MCF 10A (cell line): ENCODE measurements at places on chromosomes 2 and 18.

DNA sequence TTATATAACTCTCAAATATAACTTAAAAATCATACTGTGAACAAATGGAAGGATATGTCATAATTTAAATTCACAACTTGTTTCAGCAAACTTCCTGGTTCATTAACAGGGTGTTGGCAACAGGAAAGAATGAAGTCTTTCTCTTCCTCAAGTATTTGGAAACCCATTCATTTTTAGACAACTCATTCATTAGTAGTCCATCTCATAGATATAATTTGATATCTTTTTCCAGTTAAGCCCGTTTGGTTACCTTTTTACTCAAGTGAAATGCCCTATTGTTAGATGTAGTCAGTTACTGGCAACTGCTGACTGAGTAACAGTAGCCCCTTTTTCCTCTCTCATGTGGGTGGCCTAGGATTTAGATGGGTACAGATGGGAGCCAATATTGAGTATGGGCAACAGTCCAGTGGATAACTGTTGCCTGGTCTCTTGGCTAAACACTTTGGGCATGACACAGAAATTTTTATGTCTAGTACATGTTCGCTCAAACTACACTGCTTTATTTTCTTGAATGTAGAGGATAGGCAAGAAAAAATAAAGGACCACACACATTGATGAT, 4.6 kb upstream of the UGP2 start:
- DNase-seq: no peak

DNA sequence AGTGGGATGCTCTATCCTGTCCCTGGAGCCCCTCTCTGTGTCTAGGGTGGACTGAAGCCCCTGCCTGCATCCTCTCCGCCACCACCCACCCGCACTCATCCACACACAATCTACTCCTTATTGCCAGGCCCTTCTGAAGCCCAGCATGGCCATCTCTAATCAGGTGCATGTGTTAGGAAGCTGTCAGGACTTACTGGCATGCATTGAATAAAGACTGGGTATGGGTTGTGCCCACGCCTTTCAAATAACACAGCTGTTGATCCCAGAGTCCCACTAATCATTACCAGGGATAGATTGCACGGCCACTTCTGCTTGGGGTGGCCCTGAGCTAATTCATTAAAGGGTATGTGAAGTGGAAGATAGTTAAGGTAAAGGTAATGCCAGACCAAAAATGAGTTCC, 88.4 kb downstream of the CABLES1 start:
- no peak for DNase-seq

DNA sequence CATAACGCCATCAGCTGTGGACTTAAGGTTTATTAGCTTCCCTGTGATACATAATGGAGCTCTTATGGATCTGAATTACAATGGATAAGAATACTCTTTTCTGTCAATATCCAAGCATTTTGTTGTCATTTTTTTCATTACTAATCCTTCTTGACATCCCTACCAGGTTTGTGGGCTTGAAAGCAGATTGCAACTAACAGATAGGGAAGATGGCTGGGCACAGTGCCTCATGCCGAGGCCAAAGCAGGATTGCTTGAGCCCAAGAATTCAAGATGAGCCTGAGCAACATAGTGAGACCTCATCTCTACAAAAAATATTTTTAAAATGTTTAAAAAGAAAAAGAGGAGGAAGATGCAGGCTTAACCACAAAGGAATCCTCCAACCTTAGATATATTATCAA, 42.4 kb downstream of the ASXL2 start:
- no peak for DNase-seq

GRCh38 chr2:185567940-185568339, 170.7 kb upstream of the FSIP2 start:
- no peak for DNase-seq

GRCh38 chr2:16747257-16747656, 81.6 kb upstream of the CYRIA start:
- DNase-seq: no peak

- no peak for DNase-seq
These were observed 7.0 kb downstream of the ING5 start for GRCh38 chr2:241708879-241709278.

DNA sequence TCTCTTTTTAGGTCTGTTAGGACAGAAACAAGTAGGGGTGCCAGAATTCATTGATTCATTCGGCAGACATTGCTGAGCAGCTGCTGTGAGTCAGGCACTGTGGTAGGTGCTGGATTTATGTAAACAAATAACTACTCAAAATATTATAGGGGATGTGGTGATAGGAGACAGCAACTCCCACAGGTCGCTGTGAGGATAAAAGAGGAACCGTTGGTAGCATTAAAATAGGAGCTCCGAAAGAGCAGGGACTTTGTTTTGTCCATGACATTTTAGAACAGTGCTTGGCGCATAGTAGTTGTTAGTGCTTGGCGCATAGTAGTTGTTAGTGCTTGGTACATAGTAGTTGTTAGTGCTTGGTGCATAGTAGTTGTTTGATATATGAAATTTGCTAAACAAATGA, 29.2 kb downstream of the ATP6V1C2 start:
- no peak for DNase-seq

DNA sequence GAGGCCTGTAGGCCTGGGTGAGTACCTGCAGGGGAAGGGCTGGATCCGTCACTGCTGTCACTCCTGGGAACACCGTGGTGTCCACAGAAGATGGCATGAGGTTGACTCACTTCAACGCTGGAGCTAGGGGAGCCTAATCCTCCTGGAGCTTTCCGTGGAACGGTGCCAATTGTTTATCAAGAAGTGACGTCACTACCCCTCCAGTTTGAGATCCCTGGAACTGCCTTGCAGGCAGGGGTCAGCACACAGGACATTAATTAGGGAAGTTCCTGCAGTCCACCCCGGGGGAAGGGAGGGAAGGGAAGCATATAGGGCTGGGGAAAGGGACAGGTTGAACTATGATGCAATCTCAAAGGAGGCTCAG, 408.6 kb downstream of the GALR1 start:
- no peak for DNase-seq

GRCh38 chr2:173652767-173653431, 298.2 kb downstream of the CDCA7 start:
- peak; percentile 98 for DNase-seq

GRCh38 chr2:27164960-27165763, 16.4 kb downstream of the TCF23 start:
- no peak for DNase-seq

GRCh38 chr18:75538727-75539126, 111.2 kb upstream of the SMIM21 start:
- peak; percentile 26 for DNase-seq

DNA sequence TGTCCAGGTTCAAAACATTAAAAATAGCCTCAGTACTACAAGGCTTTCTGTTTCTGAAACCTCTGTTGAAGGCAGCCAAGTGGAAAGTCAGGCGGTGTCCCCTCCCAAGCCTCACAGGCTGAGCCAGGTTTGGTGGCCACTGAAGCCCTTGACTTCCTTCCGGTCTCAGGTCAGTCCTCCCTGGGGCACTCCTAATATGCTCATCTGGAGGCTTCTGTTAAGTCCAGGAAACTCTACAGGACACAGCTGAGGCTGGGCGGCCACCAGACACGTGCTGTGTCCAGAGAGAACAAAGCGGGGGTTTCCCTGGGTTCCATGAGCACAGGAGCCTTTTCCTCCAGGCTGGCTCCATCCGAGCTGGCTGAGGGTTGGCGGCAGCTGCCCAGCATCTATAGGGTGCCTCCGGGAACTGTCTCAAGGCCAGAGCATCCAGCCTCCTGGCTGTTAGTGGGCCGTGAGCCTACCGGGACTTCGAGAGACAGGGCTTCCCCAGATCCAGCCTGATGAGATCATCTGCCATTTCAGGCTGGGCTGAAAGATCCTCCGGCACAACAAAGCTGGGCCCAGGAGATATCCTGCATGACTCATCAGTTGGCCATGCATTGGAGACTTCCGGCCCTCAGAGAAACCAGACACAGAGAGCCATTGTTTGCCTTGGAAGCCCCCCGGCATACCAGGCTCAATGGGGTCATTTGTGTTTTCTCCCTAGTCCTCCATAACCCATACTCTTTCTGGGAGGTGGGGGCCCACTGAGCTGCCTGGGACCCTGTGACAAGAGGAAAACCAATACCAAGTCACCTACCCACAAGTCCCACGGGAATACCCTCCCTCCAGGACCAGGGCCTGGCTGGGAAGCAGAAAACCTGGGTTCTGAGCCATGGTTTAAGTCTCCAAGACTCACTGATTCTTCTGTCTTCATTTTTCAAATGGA, 71.7 kb downstream of the HS1BP3 start:
- DNase-seq: peak; percentile 93

DNA sequence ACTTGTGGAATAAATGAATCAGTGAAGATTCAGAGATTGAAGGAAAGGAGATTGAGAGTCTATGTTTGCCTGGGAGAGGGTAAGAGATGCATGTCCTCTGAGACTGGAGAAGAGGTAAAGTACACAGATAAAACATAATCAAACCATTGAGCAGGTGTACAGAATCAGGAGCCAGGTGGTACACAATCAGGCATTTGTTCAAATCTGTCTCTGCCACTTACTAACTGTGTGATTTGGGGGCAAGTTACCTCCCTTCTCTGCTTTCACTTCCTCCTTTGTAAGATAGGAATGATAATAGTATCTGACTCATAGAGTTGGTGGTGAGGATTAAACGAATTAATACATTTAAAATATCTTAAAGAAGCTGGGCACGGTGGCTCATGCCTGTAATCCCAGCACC, 94.0 kb downstream of the CDK15 start:
- no peak for DNase-seq

DNA sequence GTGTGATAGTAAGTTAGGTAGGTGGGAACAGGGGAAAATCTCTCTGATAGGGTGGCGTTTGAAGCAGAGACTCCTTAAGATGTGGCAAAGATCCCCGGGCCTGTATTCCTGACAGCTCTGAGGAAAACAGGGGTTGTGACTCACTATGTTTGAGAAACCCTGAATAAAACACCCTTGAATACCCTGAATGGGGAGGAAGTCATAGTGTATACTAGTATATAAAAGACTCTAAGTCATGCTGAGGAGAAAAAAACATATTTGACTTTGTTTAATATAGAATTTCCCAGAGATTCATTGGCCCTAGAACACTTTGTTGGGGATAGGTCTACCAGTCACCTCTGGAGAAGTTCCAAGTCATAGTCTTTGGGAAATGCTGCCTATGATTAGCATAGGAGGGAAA, 590.9 kb downstream of the IRS1 start:
- DNase-seq: peak; percentile 60

GRCh38 chr2:200861617-200862155, 2.8 kb downstream of the CLK1 start:
- no peak for DNase-seq

- DNase-seq: no peak
These were observed 23.5 kb downstream of the CYRIA start for GRCh38 chr2:16642088-16642487.

GRCh38 chr2:64029116-64029665, 10.0 kb upstream of the VPS54 start:
- no peak for DNase-seq

DNA sequence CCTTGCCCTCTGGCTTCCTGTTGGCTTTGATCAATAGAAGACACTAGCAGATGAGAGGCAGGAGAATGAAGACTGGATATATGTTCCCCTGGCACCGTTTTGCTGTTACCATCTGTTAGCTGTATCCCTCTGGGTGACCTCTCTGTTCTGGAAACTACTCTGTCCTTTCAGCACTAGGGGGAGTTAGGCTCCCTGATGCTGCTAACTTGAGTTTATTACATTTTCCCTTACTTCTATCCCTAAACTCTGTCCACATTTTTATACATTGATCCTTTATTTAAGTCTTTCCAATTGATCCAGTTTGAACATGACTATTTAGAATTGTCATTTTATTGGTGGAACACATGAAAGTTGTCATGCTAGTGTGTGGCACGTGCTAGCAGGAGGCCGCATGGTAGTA, 1014.3 kb upstream of the CDH2 start:
- DNase-seq: peak; percentile 41

- peak; percentile 22 for DNase-seq
These were observed 54.1 kb upstream of the ERBB4 start for GRCh38 chr2:212592695-212593094.

DNA sequence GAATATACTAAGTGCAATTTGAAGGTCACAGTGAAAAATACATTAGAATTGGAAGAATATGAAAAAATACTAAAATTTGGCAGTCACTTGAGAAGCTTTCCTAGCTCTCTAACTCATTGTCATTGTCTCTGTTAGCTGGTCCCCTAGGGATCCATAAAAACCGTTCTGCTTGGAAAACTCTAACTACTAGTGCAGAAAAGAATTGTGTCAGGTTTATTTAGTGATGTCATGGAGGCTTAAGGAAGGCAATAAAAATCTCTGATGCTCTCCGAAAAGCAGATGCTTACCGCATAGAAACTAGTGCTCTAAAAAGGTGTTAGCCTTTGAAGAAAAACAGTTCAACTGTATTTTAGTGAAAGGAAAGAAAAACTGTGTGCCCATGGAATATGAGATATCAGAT, 150.1 kb upstream of the DLGAP1 start:
- DNase-seq: no peak

DNA sequence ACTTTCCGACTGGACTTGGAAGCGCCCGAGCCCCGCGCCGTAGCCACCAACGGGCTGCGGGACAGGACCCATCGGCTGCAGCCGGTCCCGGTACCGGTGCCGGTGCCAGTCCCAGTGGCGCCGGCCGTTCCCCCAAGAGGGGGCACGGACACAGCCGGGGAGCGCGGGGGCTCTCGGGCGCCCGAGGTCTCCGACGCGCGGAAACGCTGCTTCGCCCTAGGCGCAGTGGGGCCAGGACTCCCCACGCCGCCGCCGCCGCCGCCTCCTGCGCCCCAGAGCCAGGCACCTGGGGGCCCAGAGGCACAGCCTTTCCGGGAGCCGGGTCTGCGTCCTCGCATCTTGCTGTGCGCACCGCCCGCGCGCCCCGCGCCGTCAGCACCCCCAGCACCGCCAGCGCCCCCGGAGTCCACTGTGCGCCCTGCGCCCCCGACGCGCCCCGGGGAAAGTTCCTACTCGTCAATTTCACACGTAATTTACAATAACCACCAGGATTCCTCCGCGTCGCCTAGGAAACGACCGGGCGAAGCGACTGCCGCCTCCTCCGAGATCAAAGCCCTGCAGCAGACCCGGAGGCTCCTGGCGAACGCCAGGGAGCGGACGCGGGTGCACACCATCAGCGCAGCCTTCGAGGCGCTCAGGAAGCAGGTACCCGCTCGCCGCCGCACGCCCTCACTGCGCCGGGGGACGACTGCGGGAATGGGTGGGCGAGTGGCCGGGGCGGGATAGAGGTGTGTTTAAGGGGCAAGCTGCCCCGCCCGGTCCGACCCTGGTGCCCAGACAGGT, 713 bp downstream of the ATOH8 start:
- no peak for DNase-seq

GRCh38 chr2:23512778-23513177, 127.8 kb downstream of the KLHL29 start:
- DNase-seq: no peak

DNA sequence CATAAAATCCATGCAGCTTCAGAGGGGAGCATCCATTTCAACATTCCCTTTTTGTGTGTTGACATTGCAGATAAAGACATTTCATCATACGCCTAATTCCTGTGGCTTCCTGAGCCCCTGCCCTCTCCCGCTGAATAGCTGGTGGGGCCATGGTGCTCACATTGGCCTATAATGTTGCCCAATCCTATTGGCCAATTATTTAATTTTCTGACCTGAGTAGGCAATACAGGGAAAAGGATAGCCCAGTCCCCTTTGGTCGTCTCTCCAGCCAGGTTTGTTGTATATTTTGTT, 163.8 kb upstream of the MYCN start:
- peak; percentile 68 for DNase-seq
